Natural killer cell treated with Interleukin-12 subunit alpha and Interleukin-12 subunit beta and Interleukin-15 and Interleukin-18, amount 100 ng/mL, for 72 hours (primary cell): ENCODE measurements at places on chromosomes 13 and 19. TPM values are rescaled to one million over a fixed set of nuclear protein-coding genes. Genes with fewer than 3 reads are reported as not detected.

GRIK5 gene
- 1.0 TPM for total RNA-seq

RHPN2 gene
- 0.31 TPM for total RNA-seq

N4BP2L1 gene
- total RNA-seq, result 23.9 TPM

HTR2A gene
- total RNA-seq, result not detected

FREM2 gene
- not detected for total RNA-seq

CNN1 gene
- not detected for total RNA-seq
